ENCODE measurements at places on chromosomes 12 and 14.

- DNase-seq, result no peak
Measured at GRCh38 chr12:47776471-47777143, 3.6 kb downstream of the SLC48A1 start.

DNA sequence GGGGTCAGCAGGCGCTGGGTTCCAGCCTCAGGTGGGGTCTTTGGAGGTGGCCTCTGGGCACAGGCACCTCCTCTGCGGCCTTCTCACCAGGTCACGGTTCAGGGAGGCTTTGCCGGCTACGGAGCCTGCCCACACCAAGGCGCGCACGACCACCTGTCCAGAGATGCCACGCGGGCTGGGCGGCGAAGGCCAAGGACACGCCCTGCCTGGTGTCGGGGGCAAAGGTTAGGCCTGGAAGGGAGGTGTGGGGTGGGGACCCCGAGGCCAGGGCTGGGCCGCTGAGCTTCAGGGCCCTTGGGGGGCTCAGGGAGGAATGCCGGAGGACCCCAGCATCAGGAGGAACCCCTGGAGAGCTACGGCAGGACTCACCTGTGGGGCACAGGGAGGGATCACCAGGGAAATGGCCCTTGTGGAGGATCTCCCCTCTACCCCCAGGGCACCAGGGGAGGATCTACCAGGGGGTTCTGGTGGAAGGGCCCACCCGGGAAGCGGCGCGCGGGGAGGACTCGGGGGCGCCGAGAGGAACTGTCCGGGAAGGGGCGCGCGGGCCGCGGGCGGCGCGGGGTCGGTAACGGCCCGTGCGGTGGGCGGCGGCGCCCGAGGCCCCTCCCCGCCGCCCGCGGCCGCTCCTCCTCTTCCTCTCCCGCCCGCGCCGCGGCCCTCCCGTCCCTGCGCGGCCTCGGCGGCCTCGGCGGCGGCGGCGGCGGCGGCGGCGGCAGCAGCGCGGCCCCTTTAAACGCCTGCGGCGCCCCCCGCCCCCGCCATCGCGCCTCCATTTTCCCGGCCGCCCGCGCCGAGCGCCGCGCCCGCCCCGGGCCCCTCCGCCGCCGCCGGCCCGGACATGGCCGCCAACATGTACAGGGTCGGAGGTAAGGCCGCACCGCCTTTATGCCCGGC is at the start of gene MTA1:
TSS of gene MTA1 (plus strand) at position 633 of the 897 bp plus-strand sequence. CDS start at position 842, 209 bp downstream.
- DNase-seq, result peak; percentile 60

DNA sequence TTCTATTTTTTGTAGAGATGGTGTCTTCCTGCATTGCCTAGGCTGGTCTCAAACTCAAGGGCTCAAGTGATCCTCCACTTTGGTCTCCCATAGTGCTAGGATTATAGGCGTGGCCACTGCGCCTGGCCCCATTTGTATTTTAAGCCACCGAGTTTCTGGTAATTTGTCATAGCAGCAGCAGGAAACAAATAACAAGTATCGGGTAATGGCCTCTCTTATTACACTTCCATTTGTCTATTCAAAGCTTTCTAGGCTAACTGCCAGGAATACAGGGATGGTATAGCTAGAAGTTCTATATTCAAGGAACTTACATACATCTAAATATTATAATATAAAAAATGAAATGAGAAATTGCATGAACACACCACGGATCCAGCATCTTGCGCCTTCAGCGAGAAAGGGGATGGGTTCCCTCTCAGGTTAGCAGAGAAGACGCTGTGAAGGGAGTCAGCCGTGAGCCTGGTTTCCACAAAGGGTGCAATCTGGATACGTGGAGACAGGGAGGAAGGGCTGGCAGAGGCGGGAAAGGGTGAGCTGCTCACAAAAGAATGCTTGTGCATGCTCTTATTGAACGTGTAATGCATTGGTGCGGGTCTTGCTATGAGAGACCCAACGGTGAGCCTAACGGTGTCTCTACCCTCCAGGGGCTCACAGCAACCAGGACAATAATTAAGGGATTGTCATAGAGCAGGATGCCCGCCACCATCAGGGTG is 9.5 kb downstream of the BDKRB1 start:
- DNase-seq, result no peak

DNA sequence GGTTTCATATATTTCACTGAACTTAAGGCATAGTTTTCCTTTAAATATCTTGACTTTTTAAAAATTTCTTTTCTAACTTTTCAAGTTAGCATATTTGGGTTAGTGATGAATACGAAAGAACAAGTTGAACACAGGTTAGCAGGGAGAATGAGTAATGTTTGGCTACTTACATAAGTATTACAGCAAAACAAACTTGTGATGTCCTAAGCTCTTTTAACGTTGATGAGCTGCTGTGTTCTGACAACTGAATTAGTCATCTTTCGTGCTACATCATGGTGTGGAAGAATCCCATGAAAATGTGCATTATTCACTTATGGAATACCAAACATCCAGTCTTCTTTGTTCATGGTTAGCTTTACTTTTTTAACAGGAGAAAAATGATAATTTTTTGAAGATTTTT is 36.3 kb upstream of the PDZRN4 start:
- no peak for DNase-seq

DNA sequence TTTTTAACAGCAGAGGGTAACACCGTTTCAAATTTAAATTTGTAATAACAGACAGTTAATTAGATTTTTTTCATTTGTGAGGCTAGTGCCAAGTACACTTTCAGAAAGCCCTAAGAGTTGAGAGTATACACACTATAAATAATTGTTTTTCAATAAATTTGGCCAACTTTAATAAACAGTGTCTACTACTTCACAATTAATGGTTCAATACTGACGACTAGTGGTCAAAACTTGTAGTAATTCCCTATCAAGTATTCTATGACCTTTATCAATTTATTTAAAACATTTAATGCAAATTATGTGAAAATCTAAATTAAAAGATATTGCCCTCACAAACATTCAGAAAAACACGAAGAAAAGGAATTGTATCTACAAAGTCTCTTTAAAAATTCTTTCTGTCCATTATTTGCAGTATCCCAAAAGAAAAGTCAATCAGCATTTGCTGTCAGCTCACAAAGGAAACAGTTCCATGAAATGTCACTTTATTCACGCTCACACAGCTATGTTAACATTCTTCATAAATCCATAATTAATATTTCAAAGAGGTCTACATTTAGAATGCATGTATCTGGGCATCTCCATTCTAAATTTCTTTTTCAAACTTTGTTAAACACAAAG is 91.2 kb downstream of the CEP128 start:
- no peak for DNase-seq

DNA sequence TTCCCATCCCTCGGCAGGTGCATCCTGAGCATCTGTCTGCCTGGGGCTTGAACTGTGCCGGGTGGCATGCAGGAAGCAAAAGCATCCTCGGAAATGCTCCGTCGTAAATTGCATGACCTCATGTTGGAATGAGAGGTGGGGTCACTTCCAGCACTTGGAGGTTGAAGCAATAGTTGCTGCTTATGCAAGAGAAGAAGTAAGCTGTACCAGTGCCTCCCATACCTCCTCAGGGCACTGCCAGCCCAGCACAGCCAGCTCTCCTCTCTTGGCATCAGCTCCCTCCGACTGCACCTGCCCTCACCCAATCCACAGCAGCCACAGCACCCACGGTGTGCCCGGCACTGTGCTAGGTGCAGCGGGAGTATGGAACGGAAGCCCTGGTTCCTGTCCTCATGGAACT is 11.5 kb downstream of the TEAD4 start:
- DNase-seq, result no peak

GRCh38 chr14:104873380-104874055 is 8.4 kb downstream of the CEP170B start:
- no peak for DNase-seq

All from activated naive CD4-positive, alpha-beta T cell treated with anti-CD3 and anti-CD28 coated beads, Interleukin-2, amount 10 ng/mL, durations not matched to agents 7 days and 5 days (primary cell).